Stimulated activated CD4-positive, alpha-beta T cell treated with anti-CD3 and anti-CD28 coated beads, Interleukin-12 subunit alpha, Interleukin-12 subunit beta, amount 100 ng/mL, for 48 hours (primary cell): ENCODE measurements at places on chromosomes 1 and 21.

DNA sequence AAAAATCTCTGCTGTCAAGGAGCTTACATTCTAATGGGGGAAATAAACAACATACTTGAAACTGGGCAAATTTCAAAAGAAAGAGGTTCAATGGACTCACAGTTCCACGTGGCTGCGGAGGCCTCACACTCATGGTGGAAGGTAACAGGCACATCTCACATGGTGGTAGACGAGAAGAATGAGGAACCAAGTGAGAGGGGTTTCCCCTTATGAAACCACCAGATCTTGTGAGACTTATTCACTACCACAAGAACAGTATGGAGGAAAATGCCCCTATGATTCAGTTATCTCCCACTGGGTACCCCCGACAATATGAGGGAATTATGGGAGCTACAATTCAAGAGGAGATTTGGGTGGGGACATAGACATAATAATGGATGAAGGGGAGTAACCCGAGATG is 226.4 kb downstream of the ZP4 start:
- DNase-seq: no peak

DNA sequence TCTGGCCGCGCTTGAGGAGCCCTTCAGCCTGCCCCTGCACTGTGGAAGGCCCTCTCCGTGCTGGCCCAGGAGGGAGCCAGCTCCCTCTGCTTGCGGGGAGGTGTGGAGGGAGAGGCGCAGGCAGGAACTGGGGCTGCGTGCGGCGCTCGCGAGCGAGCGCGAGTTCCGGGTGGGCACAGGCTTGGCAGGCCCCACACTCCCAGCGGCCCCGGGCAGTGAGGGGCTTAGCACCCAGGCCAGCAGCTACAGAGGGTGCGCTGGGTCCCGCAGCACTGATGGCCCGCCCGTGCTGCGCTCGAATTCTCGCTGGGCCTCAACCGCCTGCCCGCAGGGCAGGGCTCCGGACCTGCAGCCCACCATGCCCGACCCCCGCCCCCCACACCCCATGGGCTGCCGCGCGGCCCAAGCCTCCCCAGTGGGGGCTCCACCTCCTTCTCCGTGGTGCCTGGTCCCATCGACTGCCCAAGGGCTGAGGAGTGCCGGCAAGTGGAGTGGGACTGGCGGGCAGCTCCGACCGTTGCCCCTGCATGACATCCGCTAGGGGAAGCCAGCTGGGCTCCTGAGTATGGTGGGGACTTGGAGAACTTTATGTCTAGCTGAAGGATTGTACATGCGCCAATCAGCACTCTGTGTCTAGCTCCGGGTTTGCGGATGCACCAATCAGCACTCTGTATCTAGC is 46.0 kb downstream of the COL24A1 start:
- DNase-seq: no peak

DNA sequence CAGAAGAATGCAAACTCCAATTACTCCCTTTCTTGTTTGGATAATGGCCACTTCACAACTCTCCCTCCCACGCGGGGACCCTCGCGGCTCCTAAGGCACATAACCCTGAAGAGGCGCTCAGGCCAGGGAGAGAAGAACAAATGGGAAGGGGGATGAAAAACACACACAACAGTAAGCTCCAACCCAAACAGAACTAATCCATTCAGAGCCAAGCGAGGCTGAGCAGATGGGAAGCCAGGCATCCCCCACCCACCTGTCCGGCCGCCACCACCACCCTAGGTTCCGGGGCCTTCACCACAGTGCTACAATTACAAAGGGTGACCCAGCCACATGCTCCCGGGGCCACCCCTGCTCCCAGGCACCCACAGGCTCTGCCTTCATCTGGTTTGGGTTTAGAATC is 101.5 kb downstream of the MRPL37 start:
- DNase-seq: no peak

DNA sequence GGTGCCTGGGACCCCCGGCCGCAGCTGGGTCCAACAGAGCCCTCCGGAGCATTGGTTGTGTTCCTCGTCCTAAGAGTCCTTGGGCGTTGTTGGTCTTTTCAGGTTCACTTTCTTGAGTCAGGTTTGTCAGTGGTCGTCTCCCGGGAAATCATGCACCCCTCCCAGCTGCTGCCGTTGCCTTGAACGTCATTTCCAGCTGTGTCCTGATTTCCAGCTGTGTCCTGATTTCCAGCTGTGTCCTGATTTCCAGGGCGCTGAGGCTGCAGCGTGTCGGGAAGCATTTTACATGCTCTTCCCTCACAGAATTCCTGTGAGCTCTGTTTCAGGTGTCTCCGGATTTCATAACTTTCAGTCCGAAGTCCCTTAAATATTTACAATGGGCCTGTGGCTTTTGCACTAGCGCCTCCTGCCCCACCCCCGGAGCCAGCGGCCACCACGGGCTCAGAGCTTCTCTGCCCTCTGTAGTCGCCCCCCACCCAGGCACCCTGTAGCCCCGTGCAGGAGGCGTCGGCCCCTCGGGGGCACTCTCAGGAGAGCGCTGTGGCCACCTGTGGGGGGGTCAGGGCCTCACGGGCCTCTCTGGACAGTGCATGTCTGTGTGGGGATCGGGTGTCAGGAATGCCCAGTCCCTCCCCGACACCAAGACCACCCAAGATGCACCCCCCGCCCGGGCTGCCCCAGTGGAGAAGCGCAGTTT is 66.7 kb downstream of the COL18A1 start:
- DNase-seq: no peak

- DNase-seq: no peak
Measured at GRCh38 chr1:209597499-209597898, 14.0 kb downstream of the CAMK1G start.

DNA sequence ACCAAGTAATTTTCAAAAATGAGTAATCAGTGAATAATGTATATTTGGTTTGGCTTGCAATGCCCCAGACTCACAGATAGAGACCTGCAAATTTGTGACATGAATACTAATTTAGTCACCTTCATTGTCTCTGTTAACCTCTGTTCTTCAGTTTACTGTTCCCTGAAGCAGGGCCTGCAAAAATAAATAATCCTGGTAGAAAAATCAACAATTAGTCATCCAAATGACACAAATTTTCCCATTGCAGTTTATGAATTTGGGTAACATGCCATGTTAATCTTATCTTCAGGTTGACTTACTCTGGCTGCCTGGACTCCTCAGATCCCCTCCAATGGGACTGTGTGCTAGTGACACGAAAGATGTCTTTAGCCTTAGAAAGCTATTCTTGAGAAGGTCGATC is 289.5 kb downstream of the PAPPA2 start:
- no peak for DNase-seq

DNA sequence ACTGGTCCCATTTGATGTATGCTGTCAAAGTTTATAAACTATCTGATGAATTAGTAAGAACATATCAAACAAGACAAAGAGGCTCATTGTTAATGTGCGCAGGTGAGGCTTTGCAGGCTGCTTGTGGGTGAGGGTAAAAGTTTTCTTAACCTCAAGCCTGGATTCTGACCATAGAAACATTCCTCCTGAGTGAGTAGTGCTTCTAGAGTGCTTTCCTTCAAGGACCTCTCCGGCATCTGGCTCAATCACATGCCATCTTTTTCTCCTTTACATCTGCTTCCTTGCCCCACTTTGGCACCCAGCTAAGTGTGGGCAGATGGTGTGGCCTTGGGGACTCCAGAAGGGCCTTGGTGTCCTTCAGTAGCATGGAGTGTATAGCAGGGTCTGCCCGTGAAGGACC is 104.0 kb downstream of the ROR1 start:
- DNase-seq: no peak

DNA sequence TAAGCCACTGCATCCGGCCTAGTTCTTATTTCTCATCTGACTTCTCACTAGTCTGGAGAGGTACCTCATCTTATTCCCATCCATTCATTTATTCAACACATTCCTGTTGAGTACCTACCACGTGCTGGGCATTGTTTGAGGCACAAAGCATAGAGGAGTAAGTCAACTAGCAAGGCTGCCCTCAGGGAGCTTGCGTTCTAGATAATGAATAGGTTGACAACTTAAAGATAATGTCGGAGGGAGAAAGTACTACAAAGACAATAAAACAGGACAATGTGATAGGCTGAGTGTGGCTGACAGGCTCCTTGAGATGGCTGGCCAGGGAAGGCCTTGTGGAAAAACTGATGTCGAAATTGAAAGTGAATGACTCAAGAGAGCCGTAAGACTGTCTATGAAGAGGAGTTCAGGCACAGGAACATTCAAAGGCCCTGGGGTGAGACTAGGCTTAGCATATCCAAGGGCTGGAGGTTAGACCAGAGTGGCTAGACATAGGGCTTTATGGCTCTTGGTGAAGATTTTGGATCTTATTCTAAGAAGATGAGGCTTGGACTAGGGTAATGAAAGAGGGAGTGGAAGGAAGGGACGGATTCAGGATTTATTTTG is 18.3 kb downstream of the SPATA21 start:
- no peak for DNase-seq
